ENCODE measurements at places on chromosomes 3 and 15.

DNA sequence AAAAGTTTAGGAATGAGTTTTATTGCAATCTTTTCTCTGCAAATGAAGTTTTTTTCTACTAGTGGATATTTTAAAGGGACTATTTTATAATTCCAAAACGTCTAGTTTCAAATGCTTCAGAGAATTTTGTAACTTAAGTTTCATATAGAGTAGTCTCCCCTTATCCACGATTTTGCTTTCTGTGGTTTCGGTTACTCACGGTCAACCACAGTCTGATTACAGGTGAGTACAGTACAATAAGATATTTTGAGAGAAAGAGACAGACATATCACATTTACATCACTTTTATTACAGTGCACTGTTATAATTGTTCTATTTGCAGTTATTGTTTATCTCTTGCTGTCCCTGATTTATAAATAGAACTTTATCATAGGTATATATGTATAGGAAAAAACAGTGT, 7.4 kb upstream of the EOGT start:
- no peak for DNase-seq

DNA sequence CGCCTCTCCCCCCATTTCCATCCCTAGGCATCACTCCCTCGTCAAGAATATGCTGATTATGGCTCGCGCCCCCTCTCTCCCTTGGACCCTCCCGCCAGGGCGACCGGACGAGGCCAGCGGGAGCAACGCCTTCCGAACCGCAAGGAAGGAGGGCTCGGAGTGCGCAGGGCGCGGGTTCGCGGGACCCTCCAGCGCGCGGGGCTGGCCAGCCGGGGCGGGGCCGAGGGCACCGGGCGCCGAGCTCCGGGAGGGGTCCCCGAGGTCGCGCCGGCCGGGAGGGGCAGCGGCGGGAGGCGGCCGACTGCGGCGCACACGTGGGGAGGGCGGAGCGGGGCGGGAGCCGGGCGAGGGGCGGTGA, 483 bp downstream of the EHD4 start:
- no peak for DNase-seq

GRCh38 chr3:16280671-16281070, 15.7 kb downstream of the OXNAD1 start:
- peak; percentile 21 for DNase-seq

GRCh38 chr3:172148702-172149565, 109.6 kb downstream of the FNDC3B start:
- DNase-seq: no peak

DNA sequence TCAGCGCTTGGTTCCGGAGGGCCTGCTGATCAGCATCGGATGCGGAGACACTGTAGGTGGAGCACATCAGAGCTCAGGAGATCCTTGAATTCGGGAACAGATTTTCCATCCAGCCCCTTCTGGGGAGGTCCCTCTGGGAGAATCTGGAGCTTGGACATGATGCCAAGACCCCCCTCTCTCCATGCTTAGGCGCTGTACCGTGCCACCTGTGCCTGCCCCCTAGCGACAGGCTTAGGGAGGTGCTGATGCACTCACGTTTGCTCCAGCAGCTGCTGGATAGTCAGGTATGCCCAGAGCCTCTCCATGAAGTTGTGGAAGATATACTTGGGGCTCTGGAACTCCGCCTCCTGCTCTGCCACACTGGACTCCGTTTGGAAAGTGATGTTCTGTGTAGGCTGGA, 9.7 kb downstream of the ITIH4 start:
- peak; percentile 17 for DNase-seq

DNA sequence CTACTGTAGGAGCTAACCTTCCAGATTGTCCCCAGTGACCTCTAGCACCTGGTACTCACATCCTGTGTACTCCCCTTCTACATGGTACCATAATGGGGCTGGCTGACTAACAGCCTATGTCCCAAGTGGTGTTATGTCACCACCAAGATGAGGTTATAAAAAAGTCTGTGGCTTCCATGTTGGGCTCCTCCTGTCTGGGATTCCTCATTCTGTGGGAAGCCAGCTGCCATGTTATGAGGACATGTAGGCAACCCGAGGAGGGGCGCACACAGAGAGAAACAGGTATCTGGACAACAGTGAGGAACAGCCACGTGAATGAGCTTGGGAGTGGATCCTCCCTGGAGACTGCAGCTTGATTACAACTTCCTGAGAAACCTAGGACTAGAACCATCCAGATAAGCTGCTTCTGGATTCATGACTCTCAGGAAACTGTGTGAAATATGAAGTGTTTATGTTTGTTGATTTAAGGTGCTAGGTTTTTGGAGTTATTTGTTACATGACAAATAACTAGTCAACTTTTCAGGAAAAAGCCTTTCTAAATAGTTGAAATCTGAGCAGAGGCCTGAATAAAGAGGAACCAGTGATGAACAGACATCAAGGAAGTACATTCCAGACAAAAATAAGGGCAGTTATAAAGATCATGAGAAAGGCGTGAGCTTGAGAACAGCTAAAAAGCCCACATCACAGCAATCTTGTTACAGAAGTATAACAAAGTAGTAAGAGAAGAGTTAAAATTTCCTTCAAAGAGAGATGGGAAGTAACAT, 21.7 kb downstream of the GOLIM4 start:
- DNase-seq: no peak

GRCh38 chr15:99252326-99252725, 1.0 kb downstream of the LRRC28 start:
- DNase-seq: no peak

DNA sequence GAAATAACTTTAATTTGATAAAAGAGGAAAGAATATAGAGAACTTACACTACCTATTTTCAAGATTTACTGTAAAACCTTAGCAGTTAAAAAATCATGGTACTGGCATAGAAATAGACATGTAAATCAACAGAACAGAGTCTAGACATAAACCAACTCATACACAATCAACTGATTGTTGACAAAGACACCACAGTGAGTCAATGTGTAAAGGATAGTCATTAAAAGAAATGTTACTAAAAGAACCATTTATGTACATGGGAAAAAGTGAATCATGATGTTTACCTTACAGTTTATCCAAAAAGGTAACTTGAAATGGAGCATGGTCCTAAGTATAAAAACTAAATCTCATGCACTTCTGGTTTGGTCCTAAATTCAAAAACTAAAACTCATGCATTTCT, 847.4 kb downstream of the IGSF11 start:
- DNase-seq: no peak

- no peak for DNase-seq
Measured at GRCh38 chr3:134085034-134085775, 55.5 kb upstream of the SLCO2A1 start.

DNA sequence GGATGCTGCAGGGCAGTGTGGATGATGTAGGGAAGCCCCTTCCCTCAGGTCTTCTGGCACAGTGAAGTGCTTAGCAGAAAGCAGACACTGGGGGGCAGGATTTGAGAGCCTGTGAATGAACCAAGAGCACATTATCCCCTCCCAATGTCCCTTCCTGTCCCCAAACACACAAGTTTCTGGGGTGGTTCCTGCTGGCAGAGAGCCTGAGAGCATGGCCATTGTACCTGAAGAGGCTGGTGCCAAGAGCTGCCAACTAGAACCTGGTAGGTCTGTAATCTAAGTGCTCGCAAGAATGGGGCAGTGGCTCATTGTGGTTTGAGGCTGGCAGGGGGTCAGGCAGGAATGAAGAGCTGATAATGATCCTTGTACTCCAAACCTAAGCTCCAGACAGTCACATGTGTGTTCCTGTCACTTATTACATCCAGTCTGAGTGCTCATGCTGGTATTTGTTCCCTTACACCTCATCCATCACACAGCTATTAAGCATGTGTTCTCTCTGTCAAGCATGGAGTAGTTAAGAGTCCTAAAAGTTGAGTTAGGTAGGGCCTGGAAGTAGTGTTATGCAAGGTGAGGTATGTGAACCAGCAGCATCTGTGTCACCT, 6.7 kb upstream of the CCR1 start:
- no peak for DNase-seq

- DNase-seq: no peak
Measured at GRCh38 chr15:83574345-83574744, 79.6 kb upstream of the ADAMTSL3 start.

GRCh38 chr15:72824112-72824511, 40.6 kb upstream of the ADPGK start:
- DNase-seq: no peak

GRCh38 chr3:143187111-143187510, 67.5 kb downstream of the CHST2 start:
- no peak for DNase-seq

- no peak for DNase-seq
Measured at GRCh38 chr3:135311699-135312098, 516.6 kb downstream of the EPHB1 start.

- peak; percentile 70 for DNase-seq
Measured at GRCh38 chr3:129688271-129688895, 81.9 kb upstream of the PLXND1 start.

- DNase-seq: no peak
Measured at GRCh38 chr3:43473244-43473643, 148.6 kb downstream of the ANO10 start.

- DNase-seq: peak; percentile 33
Measured at GRCh38 chr15:94075349-94075748, 156.0 kb upstream of the MCTP2 start.

DNA sequence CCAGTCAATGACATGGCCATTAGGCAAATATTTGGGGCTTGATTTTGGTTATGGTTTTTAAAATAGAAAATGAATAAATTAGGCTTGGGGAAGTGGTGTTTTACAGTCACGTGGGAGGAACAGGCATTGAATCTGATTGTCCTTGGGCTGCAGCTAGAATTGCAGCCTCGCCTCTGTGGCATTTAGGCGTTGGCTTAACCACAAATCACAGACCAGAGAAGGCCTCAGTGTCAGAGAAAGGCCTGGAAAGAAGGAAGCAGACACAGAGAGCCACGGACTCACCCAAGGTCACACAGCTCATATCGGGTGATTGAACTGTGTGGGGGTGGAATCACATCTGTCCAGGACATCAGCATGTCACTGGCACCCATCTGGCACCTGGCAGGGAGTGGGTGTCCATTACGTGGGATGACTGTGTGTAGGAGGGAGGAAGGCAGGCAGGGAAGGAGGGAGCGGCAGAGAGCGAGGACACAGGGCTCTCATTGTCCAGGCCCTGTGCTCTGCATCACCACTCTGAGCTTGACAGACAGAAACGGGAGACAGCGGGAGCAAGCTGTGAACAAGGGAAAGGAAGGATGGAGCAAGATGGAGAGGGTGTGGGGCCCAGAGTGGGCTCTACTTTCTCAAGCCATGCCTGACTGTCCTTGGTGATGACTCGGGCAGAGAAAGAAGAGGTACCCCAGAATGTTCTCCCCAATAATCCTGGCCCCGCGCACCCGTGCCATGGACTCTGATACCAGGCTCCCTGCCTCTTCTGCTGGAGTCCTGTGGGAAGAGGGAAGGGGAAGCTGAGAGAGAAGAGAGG, 186.4 kb downstream of the FAM43A start:
- DNase-seq: peak; percentile 18

GRCh38 chr3:59308001-59308400, 258.2 kb upstream of the CFAP20DC start:
- no peak for DNase-seq

DNA sequence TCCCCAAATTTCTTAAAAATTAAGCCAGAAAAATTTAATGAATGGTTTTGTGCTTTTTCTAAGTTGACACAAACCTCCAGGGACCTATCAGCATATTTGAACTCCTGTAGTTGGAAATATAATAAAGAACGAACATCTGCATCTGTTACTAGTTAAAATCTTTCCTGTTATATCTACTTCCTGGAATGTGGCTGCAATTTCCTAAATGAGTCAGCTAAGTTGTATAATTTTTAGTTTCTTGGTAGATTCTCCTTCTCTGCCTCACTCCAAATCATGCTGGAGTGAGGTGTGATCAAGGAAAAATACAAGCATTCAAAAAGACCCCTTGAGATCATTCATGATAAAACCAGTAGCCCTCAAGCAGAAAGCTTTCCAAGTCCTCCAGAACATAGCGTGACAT, 106.2 kb upstream of the MCTP2 start:
- DNase-seq: peak; percentile 29

DNA sequence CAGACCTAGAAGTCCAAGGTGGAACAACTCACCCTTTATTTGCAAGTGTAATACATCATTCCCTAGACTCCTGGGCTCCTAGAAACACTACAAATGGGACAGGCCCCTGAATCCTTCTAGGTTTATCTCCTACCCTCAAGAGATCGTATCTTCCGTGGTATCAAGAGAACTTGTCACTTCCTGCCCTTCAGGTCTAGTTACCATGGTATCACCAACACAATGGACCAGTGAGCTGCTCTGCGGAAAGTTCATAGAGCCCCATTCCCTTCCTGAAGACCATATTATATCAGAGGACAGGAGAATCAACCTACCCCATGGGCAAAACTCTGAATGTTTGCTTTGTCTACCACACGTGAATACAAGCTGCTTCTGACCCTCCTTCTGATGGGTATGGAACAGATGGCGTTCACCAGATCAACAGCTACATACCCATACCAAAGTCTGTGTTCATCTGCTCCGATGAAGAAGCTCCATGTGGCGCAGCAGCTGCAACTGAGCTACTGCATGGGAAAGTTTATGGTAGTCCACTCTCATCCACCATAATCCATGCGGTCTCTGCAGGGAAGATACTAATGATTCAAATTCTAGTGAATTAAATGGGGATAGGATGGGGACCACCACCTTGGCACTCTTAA, 84.6 kb upstream of the KLF13 start:
- no peak for DNase-seq

DNA sequence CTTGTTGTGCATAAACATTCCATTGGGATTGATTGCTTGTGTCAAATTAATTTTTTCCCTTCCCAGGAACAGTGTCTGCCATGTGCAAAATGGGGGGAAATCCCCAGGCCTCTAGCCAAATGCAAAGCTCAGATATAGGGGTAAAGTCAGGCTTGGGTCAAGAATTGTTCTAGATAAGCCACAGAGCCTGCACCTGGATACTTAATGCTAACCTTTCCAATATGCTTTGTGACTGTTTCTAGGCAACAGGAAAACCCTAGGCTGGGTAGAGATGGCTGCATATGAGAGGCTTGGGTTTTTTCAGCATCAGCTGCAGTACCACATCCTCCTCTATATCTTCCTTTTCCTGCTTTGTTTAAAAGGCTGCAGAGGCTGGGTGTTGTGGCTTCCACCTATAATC, 61.9 kb upstream of the ROPN1 start:
- no peak for DNase-seq

- no peak for DNase-seq
Measured at GRCh38 chr3:184040010-184040409, 8.5 kb downstream of the HTR3D start.

GRCh38 chr15:23397779-23398178, 43.2 kb downstream of the GOLGA8S start:
- no peak for DNase-seq

- no peak for DNase-seq
Measured at GRCh38 chr3:180352261-180352660, 249.7 kb upstream of the TTC14 start.

GRCh38 chr15:65100442-65100841, 14.6 kb downstream of the UBAP1L start:
- DNase-seq: no peak
